ENCODE measurements at places on chromosomes 7 and 10. TPM values are rescaled to one million over a fixed set of nuclear protein-coding genes. Genes with fewer than 3 reads are reported as not detected.

DNA sequence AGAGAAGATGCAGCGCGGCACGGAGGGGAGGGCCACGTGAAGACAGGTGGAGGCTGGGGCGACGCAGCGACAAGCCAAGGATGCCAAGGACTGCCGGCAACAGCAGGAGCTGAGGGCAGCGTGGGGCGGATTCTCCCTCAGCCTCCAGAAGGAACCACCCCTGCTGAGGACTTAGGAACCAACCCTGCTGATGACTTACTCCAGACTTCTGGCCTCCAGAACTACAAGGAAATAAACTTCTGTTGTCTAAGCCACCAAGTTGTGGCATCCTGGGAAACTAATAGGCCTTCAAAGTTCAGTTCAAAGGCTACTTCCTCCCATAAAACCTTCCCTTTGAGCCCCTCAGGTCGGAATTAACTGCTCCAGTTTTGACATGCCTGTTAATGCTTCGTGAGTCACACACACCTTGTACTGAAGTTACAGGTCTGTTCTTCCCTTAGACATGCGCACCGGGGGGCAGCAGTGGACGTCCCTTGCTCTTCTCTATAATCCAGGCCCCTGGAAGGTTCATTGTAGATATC lies 88.4 kb upstream of the RHEB start:
- no peak overlapping the region for H3K27ac ChIP-seq
- H3K27me3 ChIP-seq = no peaks in the 10 kb centered on the region
- no peak overlapping the region for H3K4me3 ChIP-seq

DNA sequence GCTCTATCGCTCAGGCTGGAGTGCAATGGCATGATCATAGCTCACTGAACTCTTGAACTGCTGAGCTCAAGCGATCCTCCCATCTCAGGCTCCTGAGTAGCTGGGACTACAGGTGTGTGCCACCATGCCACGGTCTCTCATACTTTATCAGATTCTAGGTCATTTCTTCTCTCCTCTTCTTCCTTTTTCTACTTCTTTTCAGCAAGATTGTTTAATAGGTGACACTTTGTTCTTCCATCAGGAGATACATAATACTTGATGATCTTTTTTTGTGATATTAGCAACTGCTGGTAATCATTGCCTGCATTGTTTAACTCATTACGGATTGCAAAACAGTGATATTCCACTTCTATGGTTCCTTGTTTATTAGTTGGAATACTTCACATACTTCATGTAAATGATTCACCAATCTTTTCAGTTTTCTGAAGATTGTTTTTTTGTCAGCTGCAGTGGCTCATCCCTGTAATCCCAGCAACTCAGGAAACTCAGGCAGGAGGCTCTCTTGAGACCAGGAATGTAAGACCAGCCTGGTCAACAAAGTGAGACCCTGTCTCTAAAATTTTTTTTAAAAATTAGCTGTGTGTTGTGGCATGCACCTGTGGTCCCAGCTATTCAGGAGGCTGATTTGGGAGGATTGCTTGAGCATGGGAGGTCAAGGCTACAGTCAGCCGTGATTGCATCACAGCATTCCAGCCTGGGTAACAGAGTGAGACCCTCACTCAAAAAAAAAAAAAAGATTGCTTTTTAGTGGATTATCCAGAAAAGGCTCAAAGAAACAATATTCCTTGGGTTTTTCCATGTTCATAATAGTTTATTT lies 36.2 kb upstream of the CHST3 start:
- no peak overlapping the region for H3K27ac ChIP-seq
- H3K27me3 ChIP-seq = no peaks in the 10 kb centered on the region
- DNase-seq = no peak

GRCh38 chr10:68237173-68237572 lies 5.3 kb upstream of the ATOH7 start:
- no peaks in the 10 kb centered on the region for H3K4me1 ChIP-seq
- H3K27me3 ChIP-seq = peaks cover 3% of the 10 kb centered on the region
- DNase-seq = no peak
- H3K27ac ChIP-seq = no peak overlapping the region
- H3K4me3 ChIP-seq = no peak overlapping the region

The RADIL gene
- not detected for total RNA-seq

DNA sequence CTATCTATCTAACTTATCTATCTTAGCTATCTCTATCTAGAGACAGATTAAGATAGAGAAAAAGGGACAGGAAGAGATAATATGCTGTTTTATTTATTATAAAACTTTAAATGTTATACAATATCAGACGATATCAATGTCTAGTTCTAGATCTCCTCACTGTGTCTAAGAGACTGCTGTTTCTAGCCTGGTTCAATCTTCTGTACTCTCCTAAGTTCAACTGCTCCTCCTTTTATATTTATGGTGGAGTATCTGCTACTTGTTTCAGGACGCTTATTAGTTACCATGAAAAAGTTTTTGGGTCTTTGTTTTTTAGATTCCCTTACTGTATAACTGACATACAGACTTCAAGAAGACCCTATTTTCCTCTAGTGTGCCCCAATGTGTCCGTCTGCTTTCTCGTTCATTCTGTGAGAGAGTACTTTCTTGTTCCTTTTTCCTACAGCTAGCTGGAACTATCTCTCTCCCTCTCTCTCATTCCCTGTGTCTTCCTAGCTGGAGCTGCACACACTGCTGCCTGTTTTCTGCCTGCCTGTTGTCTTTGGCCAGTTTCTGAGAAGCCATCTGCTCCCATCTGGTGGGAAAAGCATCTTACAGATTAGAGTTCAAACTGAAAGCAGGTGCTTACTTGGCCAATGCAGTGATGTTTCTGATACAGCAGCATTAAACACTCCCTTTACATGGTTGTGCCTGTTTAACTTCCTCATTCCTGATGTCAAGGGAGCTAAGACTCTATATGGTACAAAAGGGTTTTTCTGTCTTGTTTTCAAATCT lies 49.4 kb upstream of the ARL4A start:
- DNase-seq = no peak
- H3K36me3 ChIP-seq = no peaks in the 10 kb centered on the region
- H3K4me3 ChIP-seq = no peak overlapping the region
- H3K4me1 ChIP-seq = peaks cover 17% of the 10 kb centered on the region
- H3K27ac ChIP-seq = no peak overlapping the region

DNA sequence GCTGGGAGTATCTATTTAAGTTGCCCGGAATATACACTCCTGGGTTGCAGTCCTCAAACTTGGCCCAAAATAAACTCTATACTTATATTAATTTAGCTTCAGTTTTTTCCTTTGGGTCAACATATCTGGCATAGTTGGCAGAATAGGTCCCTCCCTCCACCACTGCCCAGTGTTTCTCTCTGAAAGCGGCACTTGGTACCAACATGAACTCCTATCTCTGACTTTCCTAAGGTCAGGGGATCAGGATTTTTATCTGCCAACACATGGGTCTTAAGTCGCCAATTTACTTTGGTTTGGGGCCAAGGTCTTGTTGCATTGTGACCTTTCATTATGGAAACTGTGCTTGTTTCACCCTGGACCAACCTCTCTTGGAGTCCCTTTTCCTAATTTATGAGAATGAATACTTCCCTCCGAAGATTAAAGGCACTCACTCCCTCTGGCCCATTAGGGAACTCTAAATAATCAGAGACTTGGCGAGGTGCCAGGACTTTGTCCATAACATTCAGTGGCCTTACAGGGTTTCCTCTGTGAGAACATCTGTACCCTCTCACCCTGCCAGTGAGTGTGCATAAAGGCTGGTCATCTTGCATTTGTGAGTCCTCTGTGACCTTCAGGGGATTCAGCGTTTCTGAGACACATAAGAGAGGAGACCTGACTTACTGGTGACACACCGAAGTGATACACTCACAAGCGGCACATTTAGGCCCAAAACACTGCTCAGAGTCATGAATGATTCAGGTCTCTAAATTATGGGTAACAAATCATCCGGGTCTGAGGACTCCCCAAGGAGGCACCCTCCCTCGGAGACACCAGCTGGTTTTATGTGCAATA lies 19.7 kb upstream of the FKBP9 start:
- no peaks in the 10 kb centered on the region for H3K27me3 ChIP-seq
- no peak overlapping the region for H3K4me3 ChIP-seq
- peaks cover 9% of the 10 kb centered on the region for H3K4me1 ChIP-seq
- H3K27ac ChIP-seq = no peak overlapping the region

DNA sequence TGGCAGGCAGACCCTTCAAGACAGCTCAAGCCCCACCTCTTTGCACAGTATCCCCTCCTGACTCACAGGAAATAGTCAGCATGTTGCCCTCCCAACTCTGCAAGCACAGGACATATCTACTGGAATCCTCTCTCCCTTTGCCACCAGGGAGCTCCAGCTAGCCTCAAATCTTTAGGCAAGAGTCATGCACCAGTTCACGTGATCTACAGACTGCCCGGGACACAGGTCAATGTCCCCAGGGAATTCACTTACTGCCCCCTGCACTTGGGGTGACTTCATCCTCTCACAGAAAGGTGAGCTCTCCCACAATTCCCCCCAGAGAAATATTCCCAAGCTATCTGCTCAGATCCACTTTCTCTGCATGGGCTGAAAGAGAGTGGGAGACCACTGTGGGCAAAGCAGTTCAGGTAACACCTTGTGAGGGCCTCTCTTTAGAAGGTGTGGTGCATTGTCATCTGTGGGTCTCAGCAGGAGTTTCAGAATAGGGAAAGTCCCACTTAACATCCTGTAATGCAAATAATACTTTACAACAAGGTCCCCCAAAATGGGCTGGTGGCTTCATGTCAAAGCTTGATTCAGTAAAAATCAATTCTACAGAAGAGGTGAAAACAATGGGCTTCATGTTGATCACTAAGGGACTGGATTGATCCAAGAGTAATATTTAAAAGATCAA lies 129.9 kb downstream of the NOC3L start:
- no peak overlapping the region for H3K4me3 ChIP-seq
- no peak overlapping the region for H3K27ac ChIP-seq
- no peaks in the 10 kb centered on the region for H3K4me1 ChIP-seq
- DNase-seq = no peak

DNA sequence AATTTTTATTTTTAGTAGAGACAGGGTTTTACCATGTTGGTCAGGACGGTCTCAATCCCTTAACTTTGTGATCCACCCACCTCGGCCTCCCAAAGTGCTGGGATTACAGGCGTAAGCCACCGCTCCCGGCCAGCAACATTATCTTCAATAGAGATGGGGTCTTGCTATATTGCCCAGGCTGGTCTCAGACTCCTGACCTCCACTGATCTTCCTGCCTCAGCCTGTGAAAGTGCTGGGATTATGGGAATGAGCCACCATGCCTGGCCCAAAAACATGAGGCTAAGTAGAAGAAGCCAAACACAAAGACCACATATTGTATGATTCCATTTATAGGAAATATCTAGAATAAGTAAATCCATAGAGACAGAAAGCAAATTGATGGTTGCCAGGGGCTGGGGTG lies 19.1 kb upstream of the CYTH3 start:
- no peaks in the 10 kb centered on the region for H3K4me1 ChIP-seq
- no peak for DNase-seq
- no peaks in the 10 kb centered on the region for H3K27me3 ChIP-seq

DNA sequence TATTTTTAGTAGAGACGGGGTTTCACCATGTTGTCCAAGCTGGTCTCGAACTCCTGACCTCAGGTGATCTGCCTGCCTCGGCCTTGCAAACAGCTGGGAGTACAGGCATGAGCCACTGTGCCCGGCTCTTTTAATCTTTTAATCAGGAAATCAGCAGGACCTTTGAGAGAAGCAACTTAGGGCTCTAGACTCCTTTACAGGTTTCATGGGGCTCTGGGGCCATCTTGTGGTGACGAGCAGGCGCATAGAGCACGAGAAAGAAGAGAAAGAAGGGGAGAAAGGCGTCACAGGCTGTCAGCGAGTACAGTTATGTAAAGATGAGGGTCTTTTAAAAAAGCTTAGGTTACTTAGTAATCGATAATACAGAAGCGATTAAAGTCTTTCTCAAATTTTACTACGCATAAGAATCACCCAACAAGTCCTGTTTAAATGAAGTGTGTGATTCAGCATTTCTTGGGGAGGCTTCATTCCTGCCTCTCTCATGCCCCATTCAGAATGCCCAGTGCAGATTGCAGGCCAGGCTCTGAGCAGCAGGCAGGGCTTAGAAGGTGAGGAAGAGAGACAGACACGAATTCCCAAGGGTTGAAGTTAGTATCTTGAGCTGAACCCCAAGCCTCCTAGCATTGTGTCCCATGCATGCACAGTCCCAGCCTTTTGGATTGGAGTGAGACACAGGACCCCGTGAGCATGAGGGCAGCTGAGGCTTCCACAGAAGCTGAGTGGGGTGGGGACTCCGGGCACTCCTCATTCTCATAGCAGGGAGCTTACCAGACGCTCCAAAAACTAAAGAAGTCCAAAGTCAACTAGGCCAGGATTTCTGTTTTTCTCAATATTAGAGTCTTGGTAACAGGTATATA lies 23.6 kb upstream of the PFKP start:
- no peaks in the 10 kb centered on the region for H3K36me3 ChIP-seq
- no peaks in the 10 kb centered on the region for H3K4me1 ChIP-seq
- peak; percentile 40 for DNase-seq
- H3K27me3 ChIP-seq = peaks cover 3% of the 10 kb centered on the region

The LCOR gene
- total RNA-seq = 44.9 TPM

The METTL27 gene
- total RNA-seq = 7.6 TPM

DNA sequence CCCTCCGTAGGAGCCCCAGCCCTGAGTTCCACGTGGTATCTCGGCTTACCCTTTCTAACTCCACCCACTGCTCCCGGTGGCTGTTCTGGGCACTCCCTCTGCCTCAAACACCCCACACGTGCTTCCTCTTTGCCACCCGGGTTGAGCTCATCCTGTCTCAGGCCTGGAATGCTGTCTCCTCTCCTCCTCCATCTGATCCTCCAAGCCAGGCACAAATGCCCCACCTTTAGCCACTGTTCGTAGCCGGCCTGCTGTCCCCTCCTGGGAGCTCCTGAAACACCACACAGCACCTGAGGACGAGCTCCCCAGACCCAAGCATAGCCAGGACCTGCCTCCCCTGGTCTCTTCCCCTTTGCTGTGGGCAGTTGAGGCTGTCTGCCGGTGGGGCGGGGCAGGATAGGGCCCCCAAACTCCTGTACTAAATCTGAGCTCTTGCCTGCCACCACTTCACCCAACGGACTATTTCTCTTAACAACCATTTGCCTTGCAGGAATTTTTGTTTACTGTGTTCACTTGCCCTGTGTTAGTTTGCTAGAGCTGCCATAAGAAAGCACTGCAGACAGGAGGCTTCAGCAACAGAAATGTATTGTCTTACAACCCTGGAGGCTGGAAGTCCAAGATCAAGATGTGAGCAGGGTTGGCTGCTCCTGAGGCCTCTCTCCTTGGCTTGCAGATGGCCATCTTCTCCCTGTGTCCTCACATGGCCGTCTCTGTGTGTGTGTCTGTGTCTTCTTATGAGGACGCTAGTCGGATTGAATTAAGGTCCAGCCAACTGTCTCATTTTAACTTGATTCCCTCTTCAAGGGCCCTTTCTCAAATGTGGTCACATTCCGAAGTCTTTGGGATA lies 58.3 kb upstream of the SHH start:
- DNase-seq = no peak
- no peak overlapping the region for H3K27ac ChIP-seq
- H3K36me3 ChIP-seq = no peaks in the 10 kb centered on the region
- H3K4me1 ChIP-seq = no peaks in the 10 kb centered on the region

- H3K4me3 ChIP-seq = no peak overlapping the region
- peaks cover 4% of the 10 kb centered on the region for H3K4me1 ChIP-seq
- no peaks in the 10 kb centered on the region for H3K36me3 ChIP-seq
- H3K27ac ChIP-seq = no peak overlapping the region
Observed at GRCh38 chr7:157508477-157508881, 171.7 kb downstream of the DNAJB6 start.

- no peak overlapping the region for H3K27ac ChIP-seq
- no peak for DNase-seq
- no peaks in the 10 kb centered on the region for H3K36me3 ChIP-seq
- no peak overlapping the region for H3K4me3 ChIP-seq
- no peaks in the 10 kb centered on the region for H3K4me1 ChIP-seq
- H3K27me3 ChIP-seq = no peaks in the 10 kb centered on the region
Observed at GRCh38 chr7:122006687-122007086, 133.7 kb downstream of the PTPRZ1 start.

- H3K36me3 ChIP-seq = no peaks in the 10 kb centered on the region
- H3K4me1 ChIP-seq = no peaks in the 10 kb centered on the region
- no peak overlapping the region for H3K4me3 ChIP-seq
- H3K27me3 ChIP-seq = peaks cover 6% of the 10 kb centered on the region
Observed at GRCh38 chr7:22350466-22351328, 6.3 kb downstream of the RAPGEF5 start.

The CYP3A7 gene
- total RNA-seq = not detected
